ENCODE measurements at places on chromosomes 5 and 9.
A peak's percentile ranks its signal among the peaks of the same experiment; 100 is the strongest.

- no peak for DNase-seq
Measured at GRCh38 chr5:72305194-72306142, 14.6 kb downstream of the MRPS27 start.

DNA sequence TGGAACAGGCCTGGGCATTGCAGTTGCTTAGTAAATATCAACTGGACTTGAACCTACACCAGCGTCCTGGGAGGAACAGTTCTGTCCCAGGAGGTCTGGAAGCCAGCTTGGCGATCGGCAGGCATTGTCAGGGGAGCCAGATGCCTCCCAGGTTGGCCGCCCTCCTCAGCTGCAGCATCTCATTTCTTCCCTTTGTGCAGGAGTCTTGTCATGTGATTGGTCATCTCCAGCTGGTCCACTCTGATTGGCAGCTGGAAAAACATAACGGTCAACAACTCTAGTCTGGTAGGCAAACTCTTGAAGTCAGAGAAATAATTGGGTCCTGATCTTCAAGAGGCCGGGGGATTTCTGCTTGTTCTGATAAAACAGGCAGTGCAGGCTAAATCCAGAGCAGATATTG is 29.6 kb upstream of the NCS1 start:
- DNase-seq: no peak

DNA sequence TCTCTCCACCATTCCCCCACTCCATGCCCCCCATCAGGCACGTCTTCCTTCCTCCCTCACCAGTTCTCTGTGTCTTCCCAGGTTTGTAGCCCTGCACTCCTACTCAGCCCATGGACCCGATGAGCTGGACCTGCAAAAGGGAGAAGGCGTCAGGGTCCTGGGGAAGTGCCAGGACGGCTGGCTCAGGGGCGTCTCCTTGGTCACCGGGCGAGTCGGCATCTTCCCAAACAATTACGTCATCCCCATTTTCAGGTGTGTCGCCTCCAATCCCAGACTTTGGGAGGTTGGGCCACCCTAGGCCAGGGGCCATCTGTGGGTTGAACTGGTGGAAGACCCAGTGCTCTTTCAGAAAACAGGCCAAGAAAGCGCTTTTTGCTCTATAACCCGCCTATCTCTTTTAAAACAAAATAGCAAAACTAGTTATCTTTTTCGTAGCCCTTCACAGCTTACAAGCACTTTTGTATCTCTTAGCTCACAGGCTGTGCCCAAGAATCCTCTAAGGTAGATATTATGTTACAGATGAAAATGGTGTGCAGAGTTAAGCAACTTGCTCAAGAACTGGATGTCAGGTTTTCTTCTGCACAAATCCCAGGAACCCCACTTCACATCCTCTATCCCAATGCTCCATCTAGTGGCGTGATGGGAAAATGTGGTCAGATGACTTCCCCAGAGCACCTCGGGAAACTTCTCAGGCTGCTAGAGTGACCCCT is 56.2 kb downstream of the PLAC8L1 start:
- peak; percentile 2 for DNase-seq

DNA sequence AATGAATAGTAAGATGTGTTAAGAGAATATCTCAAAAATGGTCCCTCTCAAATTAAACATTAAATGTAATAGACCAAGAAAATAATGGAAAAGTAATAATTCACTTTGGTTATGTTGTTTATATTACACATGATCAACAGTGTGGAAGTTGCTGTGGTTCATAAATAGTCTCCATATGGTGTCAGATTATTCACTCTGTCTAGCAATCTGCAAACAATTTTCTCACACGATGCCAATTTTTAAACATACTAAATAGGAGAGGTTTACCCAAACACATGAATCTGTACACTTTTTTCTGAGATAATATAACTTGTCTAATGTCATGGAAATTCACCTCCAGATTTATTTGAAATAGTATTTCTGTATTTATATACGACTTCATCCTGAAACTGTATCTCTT is 217.4 kb upstream of the FBXL7 start:
- DNase-seq: no peak

DNA sequence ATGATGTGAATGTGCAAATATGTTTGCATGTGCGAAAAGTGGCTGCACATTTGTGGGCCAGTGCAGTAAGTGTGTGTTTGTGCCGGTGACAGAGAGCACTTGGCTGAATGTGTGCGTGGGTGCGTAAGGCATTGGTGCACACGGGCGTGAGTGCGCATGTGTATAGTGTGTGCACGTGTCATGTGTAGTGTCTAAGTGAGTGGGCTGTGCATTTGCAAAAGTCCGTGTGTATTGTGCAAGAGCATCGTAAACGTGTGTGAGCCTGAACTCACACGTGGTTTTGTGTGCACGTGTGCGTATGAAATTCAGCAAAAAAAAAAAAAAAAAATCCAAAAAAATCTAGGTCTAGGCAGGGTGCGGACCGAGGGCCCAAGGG is 6.5 kb upstream of the EBF1 start:
- no peak for DNase-seq

GRCh38 chr5:156695774-156696173 is 154.3 kb upstream of the PPP1R2B start:
- no peak for DNase-seq

DNA sequence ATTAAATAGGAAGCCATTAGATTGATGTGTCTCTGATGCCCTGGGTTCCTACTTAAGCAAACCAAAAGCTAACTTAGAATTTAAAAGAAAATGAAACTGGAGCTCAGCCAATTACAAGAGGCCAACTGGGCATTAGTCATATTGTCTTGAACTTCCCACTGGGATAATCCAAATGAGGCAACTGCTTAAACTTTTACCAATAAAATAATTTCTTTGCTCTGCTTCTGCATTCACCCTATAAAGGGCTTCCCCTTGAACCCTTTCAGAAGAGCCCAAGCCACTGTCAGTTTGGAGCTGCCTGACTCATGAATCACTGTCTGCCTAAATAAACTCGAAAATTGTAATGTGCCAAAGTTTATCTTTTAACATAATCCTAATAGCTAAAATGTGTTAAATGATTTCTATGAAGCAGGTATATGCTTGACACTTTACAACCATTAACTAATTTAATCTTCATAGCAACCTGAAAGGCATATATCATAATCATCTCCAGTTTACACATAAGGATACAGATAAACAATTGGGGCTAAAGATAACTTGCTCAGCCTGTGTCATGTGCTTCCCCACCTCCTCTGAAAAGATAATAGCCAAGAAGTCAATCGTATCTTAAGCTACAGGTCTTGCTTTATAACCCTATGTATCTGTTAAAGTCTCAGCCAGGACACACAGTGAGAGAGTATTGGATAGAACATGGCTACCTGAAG is 11.5 kb downstream of the GPR150 start:
- no peak for DNase-seq

DNA sequence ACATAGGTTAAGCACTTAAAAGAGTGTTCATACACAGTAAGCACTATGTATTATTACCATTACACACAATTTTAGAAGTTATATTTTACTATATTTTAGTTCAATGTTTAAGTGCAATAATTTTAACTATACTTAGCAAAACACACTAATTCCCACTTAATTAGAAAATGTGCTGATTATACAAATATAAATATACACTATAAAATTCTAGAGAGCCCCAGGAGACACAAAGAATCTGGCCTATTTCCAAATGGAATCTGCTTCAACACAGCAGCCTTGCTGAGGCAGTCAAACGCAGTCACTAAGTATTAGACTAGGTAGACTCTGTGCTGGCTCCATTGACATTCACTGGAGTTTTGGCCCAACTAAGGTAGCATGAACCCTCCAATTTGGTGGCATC is 160.9 kb downstream of the CETN3 start:
- no peak for DNase-seq

DNA sequence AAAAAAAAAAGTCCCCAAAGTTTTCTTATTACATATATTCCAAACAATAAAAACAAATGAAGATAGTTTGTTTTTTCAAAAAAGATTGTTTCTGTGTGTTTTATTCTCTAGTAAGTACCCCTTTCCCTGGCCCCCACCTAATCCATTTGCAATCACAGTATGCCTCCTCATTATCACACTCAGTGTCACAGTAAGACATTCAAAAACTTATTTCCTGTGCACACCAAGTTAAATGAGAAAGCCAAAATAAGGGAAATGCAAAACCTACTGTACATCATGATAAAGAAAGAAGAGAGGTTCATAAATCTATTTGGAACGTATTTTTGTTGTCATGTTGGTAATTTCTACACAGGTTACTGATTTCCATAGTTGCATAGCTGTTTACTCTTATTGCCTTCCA is 62.3 kb downstream of the ST8SIA4 start:
- no peak for DNase-seq

DNA sequence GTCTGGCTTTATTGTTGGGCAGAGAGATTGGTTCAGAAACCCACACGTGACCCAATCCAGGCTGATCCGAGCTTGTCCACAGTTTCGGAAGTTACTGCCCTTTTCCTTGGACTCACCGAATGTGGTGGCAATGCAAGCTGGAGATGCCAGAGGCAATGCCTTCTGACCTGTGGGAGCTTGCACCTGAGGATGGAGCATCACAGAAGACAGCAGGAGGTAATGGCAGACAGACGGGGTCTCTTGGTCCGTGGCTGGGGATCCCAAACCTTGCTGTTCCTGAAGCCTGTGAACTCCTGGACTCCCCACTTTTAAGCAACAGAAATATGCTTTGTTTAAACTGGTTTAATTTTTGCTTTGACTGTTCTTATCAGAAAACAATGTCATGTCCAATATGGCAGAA is 265.2 kb upstream of the IRX1 start:
- DNase-seq: no peak

DNA sequence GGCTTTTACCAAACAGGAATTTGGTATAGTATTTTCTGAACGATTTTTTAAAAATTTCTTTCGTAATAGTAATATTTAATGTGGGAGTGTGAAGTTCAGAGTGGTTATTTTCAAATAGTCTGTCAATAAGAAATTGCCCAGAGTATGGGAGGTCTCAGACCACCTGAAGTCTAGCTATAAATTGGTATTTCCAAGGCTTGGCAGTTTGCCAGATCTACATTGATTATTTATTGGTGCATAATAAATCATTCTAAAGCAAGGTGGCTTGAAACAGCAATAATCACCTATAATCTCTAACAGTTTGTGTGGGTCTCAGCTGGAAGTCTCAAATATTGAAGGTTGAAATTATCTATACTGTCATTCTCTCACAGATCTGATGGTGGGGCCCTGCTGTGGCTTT is 118.5 kb downstream of the PRR16 start:
- no peak for DNase-seq

GRCh38 chr9:124493794-124494479 is 13.3 kb downstream of the NR5A1 start:
- DNase-seq: no peak

DNA sequence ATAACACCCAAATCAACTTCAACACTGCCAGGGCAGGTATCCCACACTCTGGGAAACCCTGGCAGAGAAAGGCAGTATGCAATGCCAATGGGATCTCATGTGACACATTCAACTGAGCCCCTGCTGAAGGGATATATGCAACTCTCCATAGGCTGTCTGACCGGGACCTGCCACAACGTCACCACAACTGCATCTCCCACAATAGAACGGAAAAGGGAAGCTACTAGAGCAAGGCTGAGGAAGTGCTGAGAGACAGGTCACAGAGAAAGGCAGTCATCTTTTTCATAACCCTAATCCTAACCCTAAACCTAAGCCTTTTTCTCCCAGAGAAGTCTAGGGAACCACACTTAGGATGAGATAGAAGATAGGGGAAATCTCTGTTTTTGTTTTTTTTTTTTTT is 345.9 kb upstream of the CD180 start:
- DNase-seq: no peak

DNA sequence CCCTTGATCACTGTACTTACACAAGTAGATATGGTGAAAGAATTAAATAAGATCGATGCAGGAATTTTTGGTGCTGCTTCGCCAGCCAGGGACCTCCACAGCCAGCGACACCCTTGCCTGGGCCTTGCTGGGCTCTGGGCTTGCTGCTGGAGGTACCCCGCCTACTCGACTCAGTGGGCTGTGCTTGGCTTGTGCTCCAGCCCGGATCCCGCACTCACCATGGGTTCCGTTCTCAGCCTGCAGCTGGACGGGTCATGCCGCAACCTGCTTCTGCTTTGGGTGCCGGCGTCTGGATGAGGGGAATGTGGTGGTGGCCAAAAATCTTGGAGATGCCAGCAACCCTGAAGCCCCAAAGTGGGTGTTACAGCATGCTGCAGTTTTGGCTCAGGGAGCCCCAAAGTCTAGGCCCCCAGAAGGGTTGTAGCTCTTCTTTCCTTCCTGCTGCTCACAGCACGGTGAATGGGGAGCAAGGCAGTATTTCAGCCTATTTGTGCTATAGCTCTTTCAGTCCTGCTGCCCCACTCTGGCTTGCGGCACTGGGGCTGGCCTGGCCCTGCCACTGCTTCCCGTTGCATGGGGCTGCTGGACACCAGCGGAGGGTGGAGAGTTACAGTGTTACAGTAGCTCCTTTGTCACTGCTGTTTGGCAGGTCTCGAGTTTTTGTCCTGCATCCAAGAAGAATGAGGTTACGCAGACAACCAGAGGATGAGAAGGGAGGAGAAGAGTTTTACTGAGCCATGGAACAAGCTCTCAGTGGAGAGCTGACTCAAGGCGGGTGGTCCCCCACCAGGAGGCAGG is 48.0 kb downstream of the TARS1 start:
- no peak for DNase-seq

DNA sequence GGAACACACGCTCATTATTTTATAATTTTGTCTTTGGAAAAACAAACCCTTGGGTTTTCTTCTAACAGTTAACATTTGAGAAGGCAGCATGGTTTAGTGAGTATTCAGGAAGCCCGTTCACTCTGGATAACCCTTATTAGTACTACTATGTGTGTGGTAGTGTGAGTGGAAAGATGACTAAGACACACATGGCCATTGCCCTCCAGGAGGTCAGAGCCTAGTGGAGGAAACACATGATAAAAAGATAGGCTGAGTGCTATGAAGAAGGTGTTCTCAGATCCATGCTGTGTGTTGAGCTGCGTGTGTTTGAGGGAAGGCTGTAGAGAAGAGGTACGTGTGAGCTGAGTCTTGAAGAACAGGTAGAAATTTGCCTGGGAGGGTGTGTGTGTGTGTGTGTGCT is 8.4 kb downstream of the C5orf47 start:
- no peak for DNase-seq

- DNase-seq: no peak
Measured at GRCh38 chr5:145976431-145977155, 40.2 kb downstream of the SH3RF2 start.

DNA sequence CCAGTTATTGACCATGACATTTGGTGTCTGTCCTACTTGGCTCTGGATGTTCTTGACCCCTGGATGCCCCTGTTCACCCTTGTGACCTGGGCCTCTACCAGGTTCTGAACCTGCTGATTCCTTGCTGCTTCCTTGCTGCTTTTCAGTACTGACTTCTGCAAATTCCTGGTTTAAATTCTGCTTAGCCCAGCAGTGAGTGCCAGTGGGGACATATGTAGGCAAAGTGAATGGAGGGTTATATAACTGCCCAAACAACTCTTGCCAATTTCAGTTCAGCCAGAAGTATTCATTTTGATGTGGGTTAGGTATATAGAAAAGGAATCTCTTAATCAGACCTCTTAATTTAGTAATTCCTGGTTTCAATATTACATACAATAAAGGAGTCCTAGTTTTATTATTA is 220.6 kb downstream of the TAF11L14 start:
- DNase-seq: no peak

DNA sequence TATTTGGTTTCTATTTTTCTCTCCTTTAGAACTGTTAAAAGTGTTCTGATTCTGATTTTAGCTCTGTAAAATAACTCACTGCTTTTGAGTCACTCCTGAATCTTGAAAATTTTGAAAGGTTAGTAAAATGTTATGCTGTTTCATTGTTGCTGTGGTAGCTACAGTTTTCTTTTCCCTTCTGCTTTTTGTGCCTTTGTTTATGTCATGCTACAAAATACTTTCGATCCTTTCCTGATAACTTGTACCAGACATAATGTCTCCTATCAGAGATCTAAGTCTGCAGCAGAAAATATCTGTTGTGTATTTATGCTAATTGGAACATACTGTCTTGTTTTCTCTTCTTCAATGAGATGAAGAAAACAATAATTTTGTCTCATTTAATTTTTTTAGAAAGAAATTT is 26.9 kb upstream of the CEP120 start:
- DNase-seq: no peak
